ENCODE measurements at places on chromosomes 7 and 10. TPM values are rescaled to one million over a fixed set of nuclear protein-coding genes. Genes with fewer than 3 reads are reported as not detected.

The C7orf33 gene
- not detected for total RNA-seq

The ACHE gene
- total RNA-seq = 0.16 TPM

The ELN gene
- total RNA-seq = 36.3 TPM

The HECTD2 gene
- 5.2 TPM for total RNA-seq

The EPO gene
- not detected for total RNA-seq

The TUBAL3 gene
- total RNA-seq = not detected

The LRRTM3 gene
- total RNA-seq = not detected

All from cardiac atrium fibroblast (primary cell).